ENCODE measurements at places on chromosomes 11 and 22. TPM values are rescaled to one million over a fixed set of nuclear protein-coding genes. Genes with fewer than 3 reads are reported as not detected.

DNA sequence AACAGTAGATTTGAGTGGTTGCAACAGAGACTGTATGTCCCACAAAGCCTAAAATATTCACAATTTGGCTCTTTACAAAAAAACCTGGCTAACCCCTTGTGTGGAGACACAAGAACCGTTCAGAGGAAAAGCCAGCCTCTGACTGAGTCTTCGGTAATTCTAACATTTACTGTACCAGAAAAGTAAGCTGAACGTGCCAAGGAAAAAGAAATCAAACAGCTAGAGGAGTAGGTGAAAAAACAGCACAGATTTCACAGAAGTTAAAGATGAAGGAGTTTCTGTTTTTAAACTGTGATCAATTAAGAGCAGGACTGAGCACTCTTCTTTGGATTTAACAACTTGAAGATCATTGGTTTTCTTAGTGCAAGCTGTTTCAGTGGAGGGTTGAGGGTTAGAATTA is 424.7 kb upstream of the KIRREL3 start:
- DNase-seq: no peak

DNA sequence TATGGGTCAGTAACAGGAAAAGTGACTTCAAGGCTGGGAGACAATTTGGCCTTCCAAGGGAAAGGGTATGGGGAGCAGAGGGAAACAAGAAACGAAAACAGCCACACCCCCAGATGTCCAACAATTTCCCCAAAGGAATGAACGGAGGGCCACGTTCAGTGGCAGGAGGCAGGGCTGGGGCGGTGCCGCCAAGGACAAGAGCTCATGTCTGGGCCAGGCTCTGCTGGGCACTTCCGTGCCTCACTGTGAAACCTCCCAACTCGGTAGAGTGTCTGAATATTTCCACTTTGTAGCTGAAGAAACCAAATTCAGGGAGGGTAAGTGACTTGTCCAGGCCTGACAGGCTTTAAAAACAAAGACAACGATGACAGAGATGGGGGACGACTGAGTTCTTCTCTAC is 11.9 kb downstream of the IFT27 start:
- DNase-seq: no peak

DNA sequence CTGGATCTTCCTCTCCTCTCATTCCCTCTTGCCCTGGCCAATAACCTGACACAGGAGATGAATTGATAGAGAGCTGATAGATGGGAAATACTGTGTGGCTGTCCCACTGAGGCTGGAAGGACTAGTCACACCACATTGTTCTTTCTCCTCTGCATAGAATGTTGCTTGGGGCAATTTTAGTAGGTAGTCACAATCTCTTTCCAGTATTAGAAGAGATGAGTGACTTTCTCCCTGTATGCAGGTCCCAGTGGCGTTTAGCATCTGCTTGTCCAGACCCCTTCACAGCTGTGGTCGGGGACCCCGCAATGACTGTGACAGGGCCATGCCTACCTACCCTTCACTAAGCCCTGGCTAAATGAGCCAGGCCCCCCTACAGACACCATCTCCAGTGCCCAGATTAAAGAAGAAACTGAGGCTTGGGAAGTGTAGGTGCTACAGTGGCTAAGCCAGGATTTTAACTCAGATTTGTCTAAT is 24.0 kb upstream of the P2RY2 start:
- no peak for DNase-seq

GRCh38 chr22:46569848-46570695 is 32.7 kb upstream of the CELSR1 start:
- peak; percentile 8 for DNase-seq

The NRGN gene
- 5.0 TPM for total RNA-seq

The SIRT3 gene
- total RNA-seq: 36.4 TPM

DNA sequence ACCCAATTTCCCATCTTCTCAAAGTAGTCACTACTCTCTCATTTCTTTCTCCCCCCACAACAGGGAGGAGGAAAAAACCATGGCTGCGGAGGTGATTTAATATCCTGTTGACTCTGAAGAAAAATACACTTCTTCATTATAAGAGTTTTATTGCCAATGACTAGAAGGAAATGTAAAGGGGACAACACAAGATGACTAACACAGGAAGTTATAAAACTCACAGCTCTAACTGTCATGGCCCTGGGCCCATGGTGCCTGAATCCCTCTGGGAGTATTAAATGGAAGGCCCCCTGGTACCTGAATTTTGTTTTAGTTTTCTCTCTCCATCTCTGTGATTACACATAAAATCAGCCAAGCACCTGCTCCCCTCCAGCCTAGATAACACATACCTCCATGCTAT is 352.8 kb upstream of the FAT3 start:
- DNase-seq: no peak

- no peak for DNase-seq
Observed at GRCh38 chr11:96114178-96115064, 190.5 kb upstream of the MTMR2 start.

GRCh38 chr22:26838471-26838825 is 181.1 kb downstream of the MIAT start:
- DNase-seq: no peak

DNA sequence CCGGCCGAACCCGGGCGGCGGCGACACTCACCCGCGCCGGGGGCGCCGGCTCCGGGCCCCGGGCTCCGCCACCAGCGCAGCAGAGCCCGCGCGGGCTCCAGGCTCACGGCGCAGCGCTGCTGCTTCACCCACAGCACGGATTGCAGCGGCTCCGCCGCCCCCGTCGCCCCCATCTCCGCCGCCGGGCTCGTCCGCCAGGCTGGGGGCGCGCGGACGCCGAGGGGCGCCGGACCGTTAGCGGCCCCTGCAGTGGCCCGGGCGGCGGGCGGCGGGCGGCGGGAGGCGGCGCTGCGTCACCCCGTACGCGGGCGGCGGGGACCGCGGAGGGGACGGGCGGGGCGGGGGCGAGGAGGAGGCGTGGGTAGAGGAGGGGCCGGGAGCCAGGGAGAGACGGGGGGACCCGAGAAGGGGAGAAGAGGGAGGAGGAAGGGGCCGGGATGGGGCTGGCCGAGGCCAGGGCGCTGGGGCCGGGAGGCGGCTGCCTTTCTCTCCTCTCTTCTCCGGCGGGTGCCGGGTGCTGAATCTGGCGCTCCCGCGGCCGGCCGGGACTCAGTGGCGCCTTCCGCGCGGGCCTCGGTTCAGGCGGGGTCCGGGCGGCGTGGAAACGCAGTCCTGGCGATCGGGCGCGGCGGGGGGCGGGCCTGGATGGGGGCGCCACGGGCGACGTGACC is at the start of gene CERK:
TSS of gene CERK (minus strand) at position 277 of the 671 bp plus-strand sequence. CDS start at position 173, 104 bp downstream.
- peak; percentile 82 for DNase-seq

The PIWIL4 gene
- 0.66 TPM for total RNA-seq

The MRGPRX4 gene
- not detected for total RNA-seq

- peak; percentile 81 for DNase-seq
Observed at GRCh38 chr11:2531277-2531986, 86.6 kb downstream of the KCNQ1 start.

DNA sequence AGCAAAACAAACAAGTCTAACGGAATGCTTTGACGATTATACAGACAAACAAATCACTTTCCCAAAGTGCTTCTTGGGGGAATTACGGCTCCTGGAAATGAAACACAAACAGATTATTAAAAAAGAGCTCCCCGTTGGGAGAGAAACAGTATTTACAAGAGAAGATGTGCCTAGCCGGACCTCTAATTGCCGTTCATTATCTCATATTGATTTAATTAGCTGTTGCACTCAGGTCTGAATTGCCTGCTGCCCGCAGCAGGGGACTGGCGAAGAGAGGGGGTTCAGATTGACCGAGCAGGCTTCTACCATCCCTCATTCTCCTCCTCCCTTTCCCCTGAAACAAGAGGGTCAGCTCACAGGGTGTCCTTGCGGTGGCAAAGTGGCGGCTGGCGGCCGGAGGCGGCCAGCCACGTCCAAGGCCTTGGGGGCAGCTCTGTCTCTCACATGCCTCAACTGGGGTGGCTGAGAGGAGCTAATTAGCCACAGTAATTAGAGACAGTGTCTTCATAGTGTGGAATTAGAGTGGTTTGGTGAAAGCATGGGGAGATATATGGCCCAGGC is 295.1 kb downstream of the MIAT start:
- no peak for DNase-seq

The FGF4 gene
- not detected for total RNA-seq

The MS4A2 gene
- 0.41 TPM for total RNA-seq

The BACE1 gene
- 13.8 TPM for total RNA-seq

The OR8G5 gene
- not detected for total RNA-seq

The KCNC1 gene
- total RNA-seq: not detected

The SNX19 gene
- total RNA-seq: 56.0 TPM

DNA sequence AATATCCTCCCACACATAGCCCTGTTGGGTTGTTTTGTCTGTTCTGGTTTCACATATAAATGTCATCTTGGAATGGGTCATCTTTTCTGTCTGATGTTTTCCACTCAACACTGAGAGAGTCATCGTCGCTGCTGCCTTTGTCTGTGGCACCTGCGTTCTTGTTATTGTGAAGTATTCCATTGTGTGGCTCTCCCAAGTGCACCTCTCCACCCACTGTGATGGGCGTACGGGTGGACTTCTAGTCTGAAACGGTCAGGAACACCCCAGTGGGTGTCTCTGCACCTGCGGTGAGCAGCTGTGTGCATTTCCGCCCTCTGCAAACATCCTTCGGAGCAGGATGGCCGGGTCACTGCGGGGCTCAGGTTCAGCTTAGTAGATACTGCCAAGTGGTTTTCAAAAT is 34.5 kb upstream of the RTL6 start:
- DNase-seq: no peak

GRCh38 chr11:30586251-30587144 is at the start of gene MPPED2:
Gene MPPED2 (minus strand): TSS chr11:30586353. CDS start chr11:30580373, 5,980 bp downstream.
- peak; percentile 49 for DNase-seq

- no peak for DNase-seq
Observed at GRCh38 chr11:70854201-70854600, 398.2 kb downstream of the SHANK2 start.

The TXN2 gene
- 113 TPM for total RNA-seq

The OR8D1 gene
- not detected for total RNA-seq

- no peak for DNase-seq
Observed at GRCh38 chr11:86346513-86346912, 28.2 kb upstream of the CCDC81 start.

GRCh38 chr22:25111579-25112517 is 87.8 kb upstream of the CRYBB3 start:
- DNase-seq: no peak

DNA sequence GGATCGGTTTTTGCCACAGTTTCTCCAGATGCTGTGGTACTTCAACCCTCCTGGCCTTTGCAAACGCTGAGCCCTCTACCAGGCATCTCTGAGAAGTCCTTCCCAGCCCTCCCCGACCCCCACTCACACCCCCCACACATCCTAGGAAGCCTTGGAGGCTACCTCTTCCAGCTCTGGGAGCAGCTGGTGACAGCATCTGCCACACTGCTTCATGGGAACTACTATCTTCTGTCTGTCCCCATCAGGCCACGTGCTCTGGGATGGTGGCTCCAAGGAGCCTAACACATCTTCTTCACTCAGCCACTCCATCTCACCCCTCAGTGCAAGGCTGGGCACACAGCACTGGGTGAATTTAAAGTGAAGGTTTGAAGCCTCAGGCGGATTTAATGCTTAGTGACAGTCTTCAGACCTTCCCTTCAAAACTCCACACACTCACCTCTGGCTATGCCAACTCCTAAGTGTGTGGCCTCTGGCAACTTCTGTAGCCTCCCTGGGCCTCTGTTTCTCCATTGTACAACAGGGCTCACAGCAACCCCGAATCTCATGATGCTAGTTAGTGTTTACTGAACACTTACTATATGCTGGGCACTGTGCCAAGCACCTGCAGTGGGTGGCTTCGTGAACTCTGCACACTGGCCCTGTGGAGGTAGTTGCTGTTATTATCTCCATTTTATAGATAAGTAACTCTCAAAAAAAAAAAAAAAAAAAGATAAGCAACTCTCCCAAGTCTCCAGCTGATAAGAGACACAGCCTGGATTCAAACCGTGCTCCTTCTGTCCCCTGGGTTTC is 7.3 kb upstream of the TP53I11 start:
- no peak for DNase-seq

The CCDC188 gene
- total RNA-seq: not detected

- no peak for DNase-seq
Observed at GRCh38 chr11:28833670-28834069, 725.5 kb downstream of the METTL15 start.
